Lung (tissue), 17 donors: ENCODE measurements at places on chromosomes 16 and 17.

DNA sequence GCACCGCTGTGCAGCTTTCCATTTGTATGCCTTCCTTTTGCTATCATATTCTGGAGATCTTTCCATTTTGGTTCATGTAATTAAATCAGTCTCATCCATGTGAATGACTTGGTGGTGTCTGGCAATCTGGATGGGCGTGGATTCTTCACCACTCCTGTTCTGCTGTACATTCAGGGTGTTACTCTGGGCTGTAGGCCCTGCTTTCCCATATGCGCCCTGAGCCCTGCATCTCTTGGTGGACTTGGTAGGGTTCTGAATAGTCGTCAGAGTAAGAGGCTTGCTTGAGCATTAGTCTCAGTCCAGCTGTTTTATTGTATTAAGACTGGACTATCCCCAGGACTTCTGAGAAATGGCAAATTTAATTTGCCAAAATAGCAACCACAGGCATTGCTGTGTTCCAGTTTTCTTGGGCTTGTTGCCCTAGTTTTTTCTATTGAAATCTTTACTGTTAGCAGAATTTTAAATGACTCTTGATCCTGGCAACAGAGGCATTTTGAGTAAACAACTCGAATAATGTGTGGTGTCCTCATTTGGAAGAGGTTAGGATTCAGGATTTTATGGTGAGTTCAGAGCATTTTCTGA is 14.9 kb downstream of the BANP start:
- H3K36me3 ChIP-seq, result no peaks in the 10 kb centered on the region
- peak; percentile 38 for DNase-seq
- peaks cover 39% of the 10 kb centered on the region for H3K4me1 ChIP-seq
- no peak overlapping the region for H3K27ac ChIP-seq

DNA sequence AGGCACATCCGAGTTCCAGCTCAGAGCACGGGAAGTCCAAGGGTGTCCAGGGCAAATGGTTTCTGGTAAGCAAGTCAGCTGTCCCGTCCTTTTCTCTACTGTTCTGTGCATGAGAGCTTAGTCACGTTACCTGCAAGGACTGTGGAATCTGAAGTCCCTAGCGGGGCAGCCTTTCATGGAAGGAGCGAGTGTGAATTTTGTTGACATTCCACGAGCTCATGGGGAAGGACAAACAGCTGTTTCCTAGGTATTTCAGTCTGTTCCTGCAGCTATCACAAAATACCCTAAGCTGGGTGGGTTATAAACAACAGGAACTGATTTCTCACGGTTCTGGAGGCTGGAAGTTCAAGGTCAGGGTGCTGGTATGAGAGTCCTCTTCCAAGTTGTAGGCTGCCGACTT is 109.2 kb downstream of the SDR42E1 start:
- H3K36me3 ChIP-seq, result no peaks in the 10 kb centered on the region
- H3K4me1 ChIP-seq, result peaks cover 8% of the 10 kb centered on the region
- H3K27ac ChIP-seq, result no peak overlapping the region
- H3K4me3 ChIP-seq, result no peak overlapping the region

- no peak for DNase-seq
- H3K27ac ChIP-seq, result no peak overlapping the region
- no peak overlapping the region for H3K4me3 ChIP-seq
- H3K4me1 ChIP-seq, result peaks cover 5% of the 10 kb centered on the region
- H3K27me3 ChIP-seq, result no peaks in the 10 kb centered on the region
Measured at GRCh38 chr16:66254751-66255150, 111.7 kb upstream of the CDH5 start.

DNA sequence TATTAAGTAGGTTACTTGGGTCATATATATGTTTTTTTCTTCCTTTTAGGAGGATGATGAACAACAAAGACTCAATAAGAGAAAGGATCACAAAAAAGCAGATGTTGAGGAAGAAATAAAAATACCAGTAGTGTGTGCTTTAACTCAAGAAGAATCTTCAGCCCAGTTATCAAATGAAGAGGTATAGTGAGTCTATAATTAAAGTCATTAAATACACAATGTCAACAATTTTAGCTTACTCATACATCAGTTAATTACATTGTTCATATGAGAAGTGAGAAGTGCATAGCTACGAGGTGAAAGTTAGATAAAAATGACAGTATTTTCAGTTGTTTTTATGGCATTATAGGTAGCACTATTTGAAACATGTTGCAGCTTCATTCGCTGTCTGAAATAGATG is 65.2 kb downstream of the NUP88 start:
- H3K36me3 ChIP-seq, result peaks cover 24% of the 10 kb centered on the region
- no peaks in the 10 kb centered on the region for H3K4me1 ChIP-seq
- H3K4me3 ChIP-seq, result no peak overlapping the region
- H3K27ac ChIP-seq, result no peak overlapping the region
- DNase-seq, result no peak

- no peak overlapping the region for H3K27ac ChIP-seq
- DNase-seq, result no peak
- H3K4me3 ChIP-seq, result no peak overlapping the region
- H3K4me1 ChIP-seq, result no peaks in the 10 kb centered on the region
- peaks cover 40% of the 10 kb centered on the region for H3K36me3 ChIP-seq
Measured at GRCh38 chr17:50379351-50380132, 6.5 kb downstream of the EME1 start.

- H3K4me3 ChIP-seq, result no peak overlapping the region
- peaks cover 2% of the 10 kb centered on the region for H3K36me3 ChIP-seq
- H3K27ac ChIP-seq, result no peak overlapping the region
Measured at GRCh38 chr16:50762241-50762640, 20.4 kb downstream of the CYLD start.

DNA sequence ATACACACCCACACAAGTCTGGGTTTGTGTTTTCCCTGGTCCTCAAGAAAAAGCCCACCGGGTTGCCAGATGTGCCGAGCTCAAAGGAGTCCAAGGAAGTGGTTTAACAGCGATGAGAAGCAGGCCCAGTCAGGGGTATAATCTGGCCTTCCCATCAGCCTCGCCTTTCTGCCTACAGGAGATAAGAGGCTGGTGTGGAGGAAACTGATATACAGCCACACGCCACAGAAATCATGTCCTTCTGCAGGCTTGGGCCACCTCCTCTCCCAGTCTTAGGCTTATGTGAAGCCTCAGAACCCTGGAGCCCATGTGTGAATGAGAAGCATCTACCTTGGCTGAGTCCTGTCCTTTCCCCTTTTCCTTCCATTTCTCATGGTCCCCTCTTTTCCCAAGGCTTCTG is 43.6 kb upstream of the MMP2 start:
- H3K4me3 ChIP-seq, result no peak overlapping the region
- H3K4me1 ChIP-seq, result no peaks in the 10 kb centered on the region
- H3K27me3 ChIP-seq, result peaks cover 11% of the 10 kb centered on the region
- no peak overlapping the region for H3K27ac ChIP-seq

- no peak overlapping the region for H3K4me3 ChIP-seq
- no peaks in the 10 kb centered on the region for H3K36me3 ChIP-seq
- no peak overlapping the region for H3K27ac ChIP-seq
- H3K27me3 ChIP-seq, result no peaks in the 10 kb centered on the region
- H3K4me1 ChIP-seq, result no peaks in the 10 kb centered on the region
- no peak for DNase-seq
Measured at GRCh38 chr17:13152501-13152900, 134.7 kb upstream of the ELAC2 start.
